Heart left ventricle (tissue), 16 donors: ENCODE measurements at places on chromosomes 12 and 14. TPM values are rescaled to one million over a fixed set of nuclear protein-coding genes. Genes with fewer than 3 reads are reported as not detected.

DNA sequence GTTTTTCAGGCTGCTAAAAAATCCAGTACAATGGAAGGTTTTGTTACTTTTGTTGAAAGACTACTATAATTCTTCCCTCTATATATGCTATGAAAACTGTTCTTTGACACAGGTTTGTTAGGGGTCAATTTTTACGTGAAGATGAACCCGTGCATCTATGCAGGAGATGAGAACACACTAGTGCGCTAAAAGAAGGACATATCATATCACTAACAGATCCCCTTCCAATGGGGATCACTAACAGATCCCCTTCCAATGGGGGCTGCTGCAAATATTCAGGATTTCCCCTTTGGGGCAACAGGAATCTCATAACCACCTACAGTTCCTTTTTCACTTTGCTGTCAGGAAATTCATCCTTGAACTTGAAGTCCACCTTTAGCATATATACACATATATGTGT lies 75.1 kb downstream of the CLMN start:
- H3K36me3 ChIP-seq = no peaks in the 10 kb centered on the region
- H3K4me3 ChIP-seq = no peak overlapping the region
- H3K27ac ChIP-seq = no peak overlapping the region
- no peaks in the 10 kb centered on the region for H3K4me1 ChIP-seq

- H3K36me3 ChIP-seq = no peaks in the 10 kb centered on the region
- no peaks in the 10 kb centered on the region for H3K27me3 ChIP-seq
- no peak for DNase-seq
- H3K27ac ChIP-seq = no peak overlapping the region
- H3K4me3 ChIP-seq = no peak overlapping the region
Measured at GRCh38 chr12:101819467-101819866, 11.3 kb downstream of the GNPTAB start.

GRCh38 chr14:99138999-99139865 lies 132.8 kb downstream of the BCL11B start:
- no peak for DNase-seq
- no peaks in the 10 kb centered on the region for H3K36me3 ChIP-seq
- H3K4me1 ChIP-seq = no peaks in the 10 kb centered on the region
- no peak overlapping the region for H3K4me3 ChIP-seq

Gene SNX6
- total RNA-seq = 64.3 TPM

Gene LRRC10
- total RNA-seq = 39.7 TPM

Gene TRPV4
- total RNA-seq = 0.17 TPM
